ENCODE measurements at places on chromosomes 2 and 18.

- DNase-seq: no peak
Observed at GRCh38 chr2:160125828-160126227, 63.4 kb upstream of the PLA2R1 start.

GRCh38 chr2:150341982-150342680, 145.3 kb downstream of the RND3 start:
- no peak for DNase-seq

- DNase-seq: no peak
Observed at GRCh38 chr18:35639296-35639695, 57.8 kb downstream of the GALNT1 start.

- DNase-seq: no peak
Observed at GRCh38 chr2:198476007-198476406, 671.6 kb downstream of the PLCL1 start.

DNA sequence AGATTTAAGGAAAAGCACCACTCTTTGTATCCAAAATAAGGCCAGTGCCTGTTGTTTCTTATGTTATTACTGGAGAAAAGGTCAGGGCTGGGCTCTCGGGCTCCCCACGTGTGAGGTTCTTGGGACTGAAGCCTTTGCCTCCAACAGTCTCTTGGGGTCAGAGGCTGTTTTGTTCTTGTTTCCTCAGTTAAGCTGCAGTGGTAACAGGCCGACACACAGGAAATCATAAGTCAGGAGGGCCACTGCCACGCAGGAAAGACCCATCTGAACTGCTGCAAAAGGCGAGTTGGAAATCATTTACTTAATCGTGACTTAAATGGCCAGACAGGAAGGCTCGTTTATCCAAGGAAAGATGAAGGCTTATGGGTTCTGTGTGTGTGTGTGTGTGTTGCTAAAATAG, 30.3 kb upstream of the IL37 start:
- no peak for DNase-seq

DNA sequence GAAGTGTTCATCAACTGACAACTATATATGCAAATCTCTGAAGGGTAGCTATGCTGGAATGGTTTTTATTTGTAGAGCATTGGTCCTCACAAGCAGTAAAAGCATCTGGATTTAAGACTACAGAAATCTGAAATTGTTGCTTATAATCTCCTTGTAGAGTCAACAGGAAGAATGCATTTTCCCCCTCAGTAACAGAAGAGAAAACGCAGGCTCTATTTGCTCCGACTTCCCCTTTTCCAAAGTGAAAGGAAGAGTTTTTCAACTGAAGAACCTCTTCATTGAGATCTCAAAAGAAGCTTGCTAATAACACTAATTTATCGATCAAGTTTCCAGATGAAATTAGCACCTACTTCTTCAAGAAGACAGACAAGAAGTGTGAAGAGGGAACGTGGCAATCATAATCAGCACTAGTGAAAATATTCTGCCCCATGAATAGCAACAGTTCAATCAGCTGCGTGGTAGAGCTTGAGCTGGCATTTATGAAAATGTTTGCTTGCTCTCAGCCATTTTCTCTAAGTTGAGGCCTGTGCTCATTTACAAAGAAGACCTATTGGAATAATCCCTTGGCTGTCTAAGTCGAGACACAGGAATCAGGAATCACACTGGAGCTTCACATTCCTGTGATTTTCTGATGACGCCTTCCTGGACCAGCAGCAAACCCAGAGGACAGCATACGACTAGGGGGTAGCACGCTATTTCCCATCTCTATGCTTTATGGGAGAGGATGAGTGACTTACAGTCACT, 43.7 kb downstream of the TGIF1 start:
- DNase-seq: no peak

GRCh38 chr2:41182961-41183360, 731.1 kb upstream of the SLC8A1 start:
- no peak for DNase-seq

GRCh38 chr2:201126308-201127151, 10.6 kb downstream of the CFLAR start:
- DNase-seq: no peak

- DNase-seq: no peak
Observed at GRCh38 chr2:173193925-173194324, 118.3 kb downstream of the MAP3K20 start.

GRCh38 chr2:134675314-134675713, 43.5 kb downstream of the TMEM163 start:
- DNase-seq: no peak

DNA sequence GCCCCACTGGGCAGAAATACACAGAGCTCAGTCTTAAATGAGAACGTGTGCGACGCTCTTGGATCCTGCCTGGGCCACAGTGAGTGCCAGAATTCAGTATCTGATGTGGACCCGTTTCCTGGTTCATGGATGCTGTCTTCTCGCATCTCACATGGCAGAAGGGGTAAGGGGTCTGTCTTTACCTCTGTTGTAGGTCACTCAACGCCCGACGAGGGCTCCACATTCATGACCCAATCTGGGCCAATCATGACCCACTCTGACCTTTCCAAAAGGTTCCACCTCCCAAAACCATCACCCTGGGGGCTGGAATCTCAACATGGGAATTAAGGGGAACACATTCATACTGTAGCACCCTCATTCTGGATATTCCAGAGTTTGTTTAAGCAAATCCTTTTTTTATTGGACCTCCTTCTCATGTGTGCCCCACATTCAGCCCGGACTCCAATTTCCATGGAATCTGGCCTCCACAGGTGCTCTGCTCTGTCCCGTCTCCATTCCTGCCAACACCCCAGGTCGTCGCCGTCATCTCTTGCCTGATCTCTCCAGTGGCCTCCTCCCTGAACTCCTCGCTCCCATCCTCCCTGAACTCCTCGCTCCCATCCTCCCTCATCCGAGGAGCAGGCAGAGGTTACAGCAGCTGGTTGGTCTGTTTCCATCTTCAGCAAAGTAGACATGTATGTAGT, 78.9 kb upstream of the OTOS start:
- DNase-seq: no peak

- no peak for DNase-seq
Observed at GRCh38 chr2:191012845-191013681, 908 bp downstream of the STAT1 start.

- DNase-seq: no peak
Observed at GRCh38 chr2:216687111-216687510, 8.2 kb downstream of the IGFBP5 start.

- no peak for DNase-seq
Observed at GRCh38 chr2:237323656-237324055, 90.3 kb downstream of the COL6A3 start.

DNA sequence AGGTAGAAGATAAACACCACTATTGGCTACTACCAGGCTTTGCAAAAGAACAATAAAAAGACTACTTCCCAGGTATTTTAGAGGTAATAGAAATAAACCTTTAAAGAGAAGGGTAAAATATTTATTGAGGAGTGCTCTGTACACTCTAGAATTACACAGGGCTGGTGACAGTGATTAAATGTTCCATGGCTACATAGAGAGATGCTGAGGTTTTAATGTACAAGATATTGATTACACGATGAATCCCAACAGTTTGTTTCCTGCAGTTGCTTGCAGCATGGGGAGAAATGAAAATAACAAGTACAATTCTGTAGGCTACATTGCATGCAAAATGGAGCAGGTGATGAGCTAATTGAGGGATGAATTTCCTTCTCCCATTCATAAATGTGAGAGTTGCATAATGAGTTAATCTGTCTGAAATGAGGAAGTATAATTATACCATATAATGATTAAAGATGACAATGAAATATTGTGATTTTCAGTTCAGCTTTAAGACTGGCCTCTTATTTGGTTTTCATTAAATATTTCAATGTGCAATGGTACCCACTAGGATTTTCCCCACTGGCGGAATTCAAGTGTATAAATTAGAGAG, 266.1 kb downstream of the SOCS6 start:
- no peak for DNase-seq

DNA sequence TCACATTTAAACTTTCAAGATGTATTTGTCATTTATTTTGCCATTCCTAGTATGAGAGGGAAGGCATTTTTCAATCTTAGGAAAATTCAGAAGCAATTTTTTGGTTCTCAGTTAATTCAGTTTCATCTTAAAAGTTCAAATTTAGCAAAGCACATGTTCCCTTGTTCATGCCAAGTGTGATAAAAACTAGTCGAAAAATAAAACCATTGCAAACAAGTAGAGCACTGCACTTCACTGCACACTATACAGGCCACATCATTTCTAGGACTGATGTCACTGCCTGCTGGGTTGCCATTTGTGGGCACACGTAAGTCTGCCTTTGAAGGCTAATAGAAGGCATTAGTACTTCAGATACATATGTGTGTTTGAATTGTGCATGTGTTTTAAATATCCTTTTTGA, 14.3 kb downstream of the TBR1 start:
- DNase-seq: no peak

Measured in fibroblast of the conjunctiva (primary cell).